ENCODE measurements at places on chromosomes 6 and 20. TPM values are rescaled to one million over a fixed set of nuclear protein-coding genes. Genes with fewer than 3 reads are reported as not detected.
A peak's percentile ranks its signal among the peaks of the same experiment; 100 is the strongest.

STAU1 gene
- 103 TPM for total RNA-seq

SEL1L2 gene
- not detected for total RNA-seq

TREM1 gene
- total RNA-seq = not detected

BMP7 gene
- 11.5 TPM for total RNA-seq

- peak overlapping the region; percentile 29 for H3K27ac ChIP-seq
- DNase-seq = no peak
- H3K27me3 ChIP-seq = no peaks in the 10 kb centered on the region
- no peak overlapping the region for H3K4me3 ChIP-seq
Measured at GRCh38 chr20:63687419-63688178, 8.9 kb upstream of the TNFRSF6B start.

DNA sequence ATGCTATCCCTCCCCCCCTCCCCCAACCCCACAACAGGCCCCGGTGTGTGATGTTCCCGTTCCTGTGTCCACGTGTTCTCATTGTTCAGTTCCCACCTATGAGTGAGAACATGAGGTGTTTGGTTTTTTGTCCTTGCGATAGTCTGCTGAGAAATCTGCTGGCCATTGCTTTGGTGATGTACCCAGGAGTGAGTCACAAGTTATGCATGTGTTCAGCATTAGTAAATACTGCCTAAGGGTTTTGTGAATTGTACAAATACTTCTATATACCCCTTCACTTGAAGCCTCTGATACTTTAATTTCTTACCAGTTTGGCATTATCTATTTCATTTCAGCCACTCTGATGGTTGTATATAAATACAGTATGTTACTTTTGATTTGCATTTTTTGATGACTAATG, 711.3 kb upstream of the GJE1 start:
- H3K27ac ChIP-seq = no peak overlapping the region
- H3K27me3 ChIP-seq = no peaks in the 10 kb centered on the region
- DNase-seq = peak; percentile 61

DNA sequence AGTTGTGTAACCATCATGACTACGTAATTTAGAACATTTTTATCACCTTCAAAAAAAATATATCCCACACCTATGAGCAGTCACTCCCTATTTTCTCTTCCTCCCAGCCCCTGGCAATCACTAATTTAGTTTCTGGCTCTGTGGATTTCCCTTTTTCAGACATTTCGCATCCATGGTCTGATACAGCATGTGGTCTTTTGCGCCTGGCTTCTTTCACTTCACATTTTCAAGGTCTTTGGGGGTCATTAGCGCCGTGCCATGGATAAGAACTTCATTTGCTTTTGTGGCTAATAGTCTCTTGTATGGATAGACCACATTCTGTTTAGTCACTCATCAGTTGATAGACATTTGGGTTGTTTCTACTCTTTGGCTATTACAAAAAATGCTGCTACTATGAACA, 44.9 kb upstream of the DUSP22 start:
- no peak for DNase-seq
- peaks cover 12% of the 10 kb centered on the region for H3K27me3 ChIP-seq
- no peak overlapping the region for H3K4me3 ChIP-seq
- H3K27ac ChIP-seq = no peak overlapping the region
- no peaks in the 10 kb centered on the region for H3K4me1 ChIP-seq
- no peaks in the 10 kb centered on the region for H3K36me3 ChIP-seq

DNA sequence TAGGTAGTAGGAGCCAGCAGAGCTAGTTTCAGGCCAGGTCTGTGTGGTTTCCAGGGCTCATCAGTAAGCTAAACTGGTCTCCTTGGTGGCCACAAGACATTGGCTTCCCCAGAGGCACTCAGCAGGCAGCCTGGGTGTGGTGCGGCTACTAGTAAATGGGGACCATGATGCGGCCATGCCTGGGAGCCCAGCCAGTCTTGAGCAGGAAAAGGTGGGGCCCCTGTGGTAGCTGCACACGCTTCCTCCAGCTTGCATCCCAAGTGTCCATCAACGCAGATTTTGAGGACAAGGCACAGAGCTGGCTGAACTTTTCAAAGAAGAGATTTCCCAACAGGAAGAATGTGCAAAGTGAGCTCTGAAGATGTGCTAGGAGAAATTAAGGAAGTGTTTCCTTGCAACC, 107.4 kb upstream of the NAA20 start:
- H3K27me3 ChIP-seq = no peaks in the 10 kb centered on the region
- H3K36me3 ChIP-seq = no peaks in the 10 kb centered on the region
- H3K4me3 ChIP-seq = no peak overlapping the region
- no peak for DNase-seq
- peaks cover 11% of the 10 kb centered on the region for H3K4me1 ChIP-seq
- peak overlapping the region; percentile 4 for H3K27ac ChIP-seq

DNA sequence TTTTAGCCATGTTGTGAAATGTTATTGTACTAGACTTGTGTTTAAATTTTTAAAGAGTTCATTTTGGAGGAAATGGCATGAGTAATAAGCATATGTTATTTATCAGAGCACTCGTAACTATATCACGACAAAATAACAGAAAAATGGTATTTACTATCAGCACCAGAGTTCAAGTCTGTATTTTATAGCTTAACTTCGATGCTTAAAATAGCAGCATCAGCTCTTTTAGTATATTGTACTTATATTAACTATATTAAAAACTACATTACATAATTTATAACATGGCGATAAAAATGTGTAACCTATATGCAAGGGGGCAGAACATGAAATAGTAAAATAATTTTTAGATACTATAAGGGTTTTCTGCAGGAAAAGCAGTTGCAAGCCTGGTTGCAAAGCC, 52.9 kb downstream of the ABRACL start:
- no peaks in the 10 kb centered on the region for H3K4me1 ChIP-seq
- H3K4me3 ChIP-seq = no peak overlapping the region
- DNase-seq = no peak
- H3K36me3 ChIP-seq = no peaks in the 10 kb centered on the region
- no peak overlapping the region for H3K27ac ChIP-seq
- peaks cover 3% of the 10 kb centered on the region for H3K27me3 ChIP-seq

GRCh38 chr6:116144605-116145004, 18.7 kb upstream of the COL10A1 start:
- H3K27me3 ChIP-seq = no peaks in the 10 kb centered on the region
- no peaks in the 10 kb centered on the region for H3K4me1 ChIP-seq
- no peaks in the 10 kb centered on the region for H3K36me3 ChIP-seq
- DNase-seq = no peak
- H3K27ac ChIP-seq = no peak overlapping the region
- no peak overlapping the region for H3K4me3 ChIP-seq

DNA sequence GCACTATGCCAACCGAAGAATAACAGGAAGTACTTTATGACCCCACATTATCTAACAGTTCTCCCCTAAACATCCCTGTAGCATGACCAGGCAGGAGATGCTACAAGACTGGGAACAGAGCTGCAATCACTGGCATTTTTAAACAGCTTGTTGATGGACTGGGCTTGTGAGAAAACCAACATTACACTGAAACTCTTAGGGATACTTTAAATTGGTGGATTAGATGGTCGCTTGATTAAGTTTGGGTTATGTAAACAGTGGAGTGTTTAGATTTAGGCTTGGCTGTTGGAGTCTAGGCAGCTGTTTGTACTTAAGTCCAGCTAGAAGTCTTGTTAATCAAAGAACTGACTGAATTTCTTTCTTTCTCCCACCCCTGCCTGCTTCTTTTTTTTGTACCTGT, 234.1 kb upstream of the BMP2 start:
- no peaks in the 10 kb centered on the region for H3K36me3 ChIP-seq
- no peaks in the 10 kb centered on the region for H3K4me1 ChIP-seq
- no peak overlapping the region for H3K4me3 ChIP-seq

- H3K4me1 ChIP-seq = no peaks in the 10 kb centered on the region
- no peak overlapping the region for H3K27ac ChIP-seq
- no peaks in the 10 kb centered on the region for H3K36me3 ChIP-seq
- no peaks in the 10 kb centered on the region for H3K27me3 ChIP-seq
- H3K4me3 ChIP-seq = no peak overlapping the region
Measured at GRCh38 chr20:54499111-54499510, 23.7 kb downstream of the DOK5 start.

DNA sequence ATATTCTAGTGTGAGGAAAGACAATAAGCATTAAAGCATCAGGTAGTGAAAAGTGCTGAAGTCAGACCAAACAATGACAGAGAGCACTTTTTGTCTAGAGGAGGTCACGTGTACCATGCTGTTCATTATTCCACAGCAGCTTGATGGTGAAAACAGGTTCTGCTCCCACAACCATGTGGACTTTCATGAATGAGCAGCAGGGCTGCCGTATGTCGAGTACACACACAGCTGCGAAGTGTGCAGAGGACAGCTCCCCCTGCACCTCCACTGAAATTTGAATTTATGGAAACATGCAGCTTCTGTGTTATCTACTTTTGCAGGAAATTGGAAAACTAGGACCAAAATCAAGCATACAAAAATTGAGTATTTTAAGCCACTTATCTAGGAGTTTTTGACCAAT, 85.3 kb downstream of the MAP7 start:
- no peaks in the 10 kb centered on the region for H3K36me3 ChIP-seq
- DNase-seq = no peak
- no peaks in the 10 kb centered on the region for H3K4me1 ChIP-seq
- H3K4me3 ChIP-seq = no peak overlapping the region
- H3K27ac ChIP-seq = no peak overlapping the region

GRCh38 chr6:31760790-31761189, 1.7 kb upstream of the SAPCD1 start:
- H3K4me3 ChIP-seq = no peak overlapping the region
- H3K27ac ChIP-seq = no peak overlapping the region
- no peaks in the 10 kb centered on the region for H3K4me1 ChIP-seq
- H3K36me3 ChIP-seq = no peaks in the 10 kb centered on the region
- no peak for DNase-seq
- H3K27me3 ChIP-seq = no peaks in the 10 kb centered on the region

- no peaks in the 10 kb centered on the region for H3K27me3 ChIP-seq
- H3K27ac ChIP-seq = no peak overlapping the region
- no peak for DNase-seq
- no peaks in the 10 kb centered on the region for H3K36me3 ChIP-seq
Measured at GRCh38 chr6:39053016-39053624, 4.5 kb downstream of the GLP1R start.

DNA sequence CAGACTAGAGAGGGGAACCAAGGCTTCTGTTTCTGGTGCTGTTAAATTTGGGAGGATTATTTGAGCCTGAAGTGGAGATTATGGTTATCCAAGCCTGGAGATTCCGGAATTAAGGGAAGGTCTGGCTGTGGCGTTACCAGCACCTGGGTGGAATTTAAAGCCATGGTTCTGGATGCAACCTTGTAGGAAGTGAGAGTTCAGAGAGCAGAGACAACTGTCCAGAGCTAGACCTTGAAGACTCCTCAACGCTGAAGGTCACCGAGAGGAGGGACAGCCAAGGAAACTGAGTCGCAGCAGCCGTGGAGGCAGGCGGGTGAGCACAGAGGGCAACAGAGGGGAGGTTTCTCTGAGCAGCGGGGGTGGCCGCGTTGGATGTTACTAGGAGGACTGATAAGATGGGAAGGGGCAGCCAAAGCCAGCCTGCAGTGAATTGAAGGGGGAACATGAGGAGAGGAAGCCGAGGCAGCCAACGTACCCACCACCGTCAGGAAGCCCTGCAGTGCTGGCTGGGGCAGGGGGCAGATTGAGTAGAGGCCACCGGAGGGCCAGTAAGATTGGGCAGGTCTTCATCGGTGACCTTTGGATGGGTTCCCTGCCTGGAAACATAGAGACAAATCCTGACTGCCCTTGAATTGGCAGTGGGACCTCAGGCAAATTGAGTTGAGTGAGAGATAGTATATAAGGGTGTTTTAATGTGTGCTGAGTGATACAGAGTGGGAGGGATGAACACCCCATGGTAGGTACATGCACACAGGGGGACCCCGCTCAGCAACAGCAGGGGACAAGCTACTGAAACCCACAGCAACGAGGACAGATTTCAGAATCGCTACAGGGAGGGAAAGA, 90.3 kb downstream of the SNX5 start:
- peaks cover 14% of the 10 kb centered on the region for H3K4me1 ChIP-seq
- no peaks in the 10 kb centered on the region for H3K36me3 ChIP-seq
- H3K27ac ChIP-seq = no peak overlapping the region
- no peak for DNase-seq

DNA sequence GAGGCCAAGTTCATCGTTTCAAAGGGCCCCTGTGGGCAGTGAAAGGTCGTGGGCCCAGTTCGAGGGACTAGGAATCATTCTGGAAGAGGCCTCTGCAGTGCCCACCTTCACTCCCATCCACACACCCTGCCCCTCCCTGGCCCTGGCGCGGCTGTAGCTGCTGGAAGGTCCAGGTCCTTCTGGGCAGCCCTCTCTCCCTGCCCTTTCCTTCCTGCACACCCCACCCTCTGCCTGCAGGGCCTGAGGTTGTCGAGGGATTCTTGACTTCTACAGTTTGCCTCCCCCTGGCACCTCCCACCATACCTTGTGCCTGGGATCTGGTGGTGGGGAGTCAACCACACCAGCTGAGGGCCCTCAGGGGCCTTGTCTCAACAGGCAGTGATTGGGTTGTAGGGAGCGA, 4.5 kb upstream of the MYT1 start:
- no peaks in the 10 kb centered on the region for H3K4me1 ChIP-seq
- no peak overlapping the region for H3K4me3 ChIP-seq
- H3K27me3 ChIP-seq = peaks cover 15% of the 10 kb centered on the region
- no peak for DNase-seq
- H3K27ac ChIP-seq = no peak overlapping the region

- H3K36me3 ChIP-seq = no peaks in the 10 kb centered on the region
- H3K4me3 ChIP-seq = no peak overlapping the region
- no peaks in the 10 kb centered on the region for H3K4me1 ChIP-seq
Measured at GRCh38 chr20:21632735-21633053, 72.8 kb upstream of the PAX1 start.

- no peak for DNase-seq
- no peaks in the 10 kb centered on the region for H3K27me3 ChIP-seq
- no peak overlapping the region for H3K27ac ChIP-seq
Measured at GRCh38 chr6:131640576-131640975, 3.5 kb downstream of the ENPP3 start.

- peak overlapping the region; percentile 93 for H3K27ac ChIP-seq
- DNase-seq = no peak
- H3K27me3 ChIP-seq = no peaks in the 10 kb centered on the region
- H3K36me3 ChIP-seq = no peaks in the 10 kb centered on the region
Measured at GRCh38 chr20:2840967-2841531, 504 bp downstream of the VPS16 start.

Data from Panc1 (cell line).